Activated CD8-positive, alpha-beta memory T cell treated with anti-CD3 and anti-CD28 coated beads for 48 hours (primary cell): ENCODE measurements at places on chromosomes 12 and 14.

DNA sequence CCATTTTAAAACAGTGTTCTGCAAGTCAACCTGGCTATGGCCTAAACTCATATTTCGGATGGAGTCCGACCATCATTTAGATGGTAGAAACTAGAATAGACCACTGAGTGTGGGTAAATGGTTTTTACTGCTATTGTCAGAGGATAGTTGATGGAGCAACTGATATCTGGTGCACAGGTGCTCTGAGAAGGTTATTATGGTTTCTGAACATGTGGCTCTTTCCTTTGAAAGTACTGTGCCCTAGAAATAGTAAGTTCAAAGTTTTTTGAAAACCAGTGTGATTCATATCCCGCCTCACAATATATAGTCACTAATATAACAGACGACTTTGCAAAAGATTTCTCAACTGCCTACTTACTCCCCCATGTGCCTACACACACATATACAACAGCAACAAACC lies 64.4 kb upstream of the BTG1 start:
- no peak for DNase-seq

DNA sequence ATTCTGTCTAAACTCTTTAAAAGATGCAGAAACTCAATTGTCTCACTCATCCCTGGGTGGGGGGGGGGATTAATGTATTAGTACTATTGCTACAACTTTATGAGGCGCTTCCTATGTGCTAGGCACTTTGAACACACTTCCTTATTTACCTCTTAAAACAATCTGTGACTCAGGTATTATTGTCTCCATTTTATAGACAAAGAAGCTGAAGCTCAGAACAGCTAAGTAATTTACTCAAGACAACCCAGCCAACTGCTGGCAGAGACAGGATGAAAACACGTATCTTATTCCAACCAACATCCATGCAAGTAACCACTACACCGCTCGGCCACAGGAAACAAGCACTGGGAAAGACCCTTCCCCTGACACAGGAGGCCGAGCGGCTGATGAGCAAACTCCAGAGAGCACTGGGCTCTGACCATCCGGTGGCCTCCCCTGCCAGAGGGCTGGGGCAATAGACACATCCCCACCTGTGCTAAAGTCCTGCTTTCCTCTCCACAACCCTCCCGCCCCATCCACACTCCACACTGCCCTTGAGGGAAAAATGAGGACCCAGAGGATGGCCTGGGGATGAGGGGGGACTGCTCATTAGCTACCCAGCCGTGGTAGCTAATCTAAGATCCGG lies 244.2 kb downstream of the DPF3 start:
- no peak for DNase-seq

GRCh38 chr12:86331457-86331856 lies 75.3 kb upstream of the MGAT4C start:
- DNase-seq = no peak

- DNase-seq = no peak
Measured at GRCh38 chr12:72792889-72793288, 520.7 kb downstream of the TRHDE start.
